ENCODE measurements at places on chromosomes 6 and 20.

GRCh38 chr20:58511861-58512260 is 3.3 kb downstream of the APCDD1L start:
- no peak for DNase-seq

DNA sequence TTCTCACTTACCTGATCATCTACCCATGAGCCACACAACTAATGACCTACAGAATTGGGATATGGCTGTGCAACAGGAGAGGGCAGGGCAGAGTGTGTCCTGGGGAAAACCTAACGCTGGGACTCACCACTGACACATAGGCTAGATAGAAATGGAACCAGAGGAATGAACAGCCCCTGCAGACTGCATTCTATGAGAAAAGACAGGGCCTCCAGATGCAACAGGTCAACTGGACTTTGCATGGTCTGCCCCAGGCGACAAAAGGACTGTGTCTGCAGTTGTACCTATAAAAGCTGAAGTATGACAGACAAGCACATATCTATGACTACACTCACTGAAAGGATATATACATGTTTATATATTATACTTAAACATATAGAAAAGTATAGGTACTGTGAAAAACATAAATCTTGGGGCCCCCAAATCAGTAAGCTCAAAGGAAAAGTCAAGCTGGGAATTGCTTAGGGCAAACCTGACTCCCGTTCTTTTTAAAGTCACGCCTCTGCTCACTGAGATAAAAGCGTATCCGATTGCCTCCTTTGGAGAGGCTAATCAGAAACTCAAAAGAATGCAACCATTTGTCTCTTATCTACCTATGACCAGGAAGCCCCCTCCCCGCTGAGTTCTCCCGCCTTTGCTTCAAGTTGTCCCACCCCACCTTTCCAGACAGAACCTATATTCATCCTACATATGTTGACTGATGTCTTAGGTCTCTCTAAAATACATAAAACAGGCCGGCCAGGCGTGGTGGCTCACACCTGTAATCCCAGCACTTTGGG is 68.5 kb downstream of the EPB41L2 start:
- no peak for DNase-seq

DNA sequence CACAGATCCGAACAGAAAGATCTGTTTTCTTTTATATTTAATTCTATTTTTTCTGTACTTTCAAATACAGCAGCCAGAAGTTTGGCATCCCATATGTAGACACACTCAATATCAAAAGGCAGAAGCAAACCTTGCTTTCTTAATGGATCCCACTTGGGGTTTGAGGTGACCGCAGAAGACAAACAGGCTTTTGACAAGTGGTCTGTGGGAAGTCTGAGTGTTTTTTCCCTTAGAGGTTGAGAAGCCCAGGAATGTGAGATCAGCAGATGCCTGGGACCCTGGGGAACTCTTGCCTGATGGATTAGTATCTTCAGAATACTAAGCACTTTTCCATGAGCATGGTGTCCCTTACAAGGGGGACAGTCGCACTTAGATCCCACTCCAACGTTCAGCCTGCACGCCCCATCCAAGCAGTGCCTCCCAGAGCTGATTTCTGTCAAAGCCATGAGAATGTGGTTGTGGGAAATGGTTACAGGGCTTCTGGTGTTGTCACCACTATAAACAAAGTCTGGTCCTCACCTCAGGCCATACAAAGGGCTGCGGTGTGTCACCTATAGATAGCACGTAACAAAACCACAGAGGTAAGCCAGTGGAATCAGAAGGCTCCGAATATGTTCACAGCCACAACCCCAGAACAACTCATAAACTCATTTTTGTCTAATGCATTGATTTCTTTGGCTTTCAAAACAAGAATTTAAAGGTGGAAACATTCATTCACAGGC is 12.7 kb downstream of the IL17F start:
- DNase-seq, result peak; percentile 2

- no peak for DNase-seq
These were observed 85.6 kb downstream of the BFSP1 start for GRCh38 chr20:17445543-17445942.

- DNase-seq, result no peak
These were observed 82.5 kb upstream of the PTPN1 start for GRCh38 chr20:50427719-50428083.

- DNase-seq, result no peak
These were observed 649 bp upstream of the LRRC73 start for GRCh38 chr6:43510827-43511163.

DNA sequence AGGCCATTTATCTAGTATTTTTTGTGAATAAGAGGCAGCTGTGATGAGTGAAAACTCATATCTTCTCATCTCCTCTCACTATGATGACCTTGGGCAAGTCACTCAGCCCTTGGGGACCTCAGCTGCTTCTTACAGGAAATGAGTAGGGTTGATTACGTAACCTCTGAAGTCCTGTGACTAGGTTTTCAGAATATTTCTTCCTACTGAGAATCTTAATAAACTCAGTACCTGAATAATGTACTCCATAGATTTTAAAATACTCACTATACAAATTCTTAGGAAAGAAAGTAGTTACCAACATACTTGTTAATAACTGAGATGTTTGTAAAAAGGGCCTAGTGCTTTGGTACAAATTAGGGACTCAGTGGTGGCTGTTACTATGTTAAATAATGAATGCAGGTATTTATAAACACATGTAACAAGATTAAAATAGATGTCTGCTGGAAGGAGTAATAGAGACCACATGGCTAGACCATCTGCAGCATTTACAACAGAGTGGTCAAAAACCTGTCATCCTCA is 60.9 kb downstream of the RPRD1B start:
- DNase-seq, result peak; percentile 6

DNA sequence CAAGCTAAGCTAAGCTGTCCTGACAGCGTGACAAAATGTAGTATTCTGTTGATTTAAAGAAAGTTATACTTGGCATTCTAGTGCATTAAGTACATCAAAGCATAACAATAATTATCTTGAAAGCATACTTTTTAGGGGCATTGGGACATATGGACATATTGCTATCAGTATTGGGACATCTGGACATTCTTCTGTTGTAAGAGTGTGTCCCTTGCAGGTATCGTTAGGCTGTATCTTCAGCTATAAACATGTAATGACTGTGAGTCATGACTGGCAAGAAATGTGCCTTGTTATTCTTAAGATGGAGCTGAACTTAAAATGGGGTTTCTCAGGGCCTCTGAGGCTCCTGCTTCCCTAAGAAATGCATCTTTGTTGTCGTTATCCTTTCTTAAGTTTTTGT is 74.3 kb downstream of the ADGB start:
- DNase-seq, result no peak

DNA sequence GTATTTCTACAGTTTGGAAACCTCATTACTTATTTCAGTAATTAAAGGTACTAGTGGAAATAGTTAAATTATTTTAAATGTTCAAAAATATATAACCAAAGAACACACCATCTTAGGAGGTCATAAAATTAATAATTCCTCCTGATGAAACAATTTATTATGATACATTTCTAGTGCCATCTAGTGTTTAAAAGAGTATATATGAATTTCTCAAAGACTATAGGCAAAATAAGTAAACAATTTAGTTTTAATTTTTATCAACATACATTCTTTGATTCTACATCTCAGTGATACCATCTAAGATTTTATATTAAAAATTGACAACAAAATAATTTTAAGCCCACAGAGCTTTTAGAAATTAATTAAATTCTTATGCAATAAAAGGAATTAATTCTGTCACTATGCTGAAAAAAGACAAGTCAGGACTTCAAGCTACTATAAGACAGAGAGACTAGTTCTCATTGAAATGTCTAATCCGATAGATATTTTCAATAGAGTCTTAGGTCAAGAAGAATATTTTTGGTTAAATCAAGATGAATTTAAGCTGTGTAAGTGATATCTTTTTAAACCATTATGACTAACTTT is 107.8 kb upstream of the RNF217 start:
- no peak for DNase-seq

- DNase-seq, result no peak
These were observed 167.4 kb upstream of the THBS2 start for GRCh38 chr6:169420912-169421543.

DNA sequence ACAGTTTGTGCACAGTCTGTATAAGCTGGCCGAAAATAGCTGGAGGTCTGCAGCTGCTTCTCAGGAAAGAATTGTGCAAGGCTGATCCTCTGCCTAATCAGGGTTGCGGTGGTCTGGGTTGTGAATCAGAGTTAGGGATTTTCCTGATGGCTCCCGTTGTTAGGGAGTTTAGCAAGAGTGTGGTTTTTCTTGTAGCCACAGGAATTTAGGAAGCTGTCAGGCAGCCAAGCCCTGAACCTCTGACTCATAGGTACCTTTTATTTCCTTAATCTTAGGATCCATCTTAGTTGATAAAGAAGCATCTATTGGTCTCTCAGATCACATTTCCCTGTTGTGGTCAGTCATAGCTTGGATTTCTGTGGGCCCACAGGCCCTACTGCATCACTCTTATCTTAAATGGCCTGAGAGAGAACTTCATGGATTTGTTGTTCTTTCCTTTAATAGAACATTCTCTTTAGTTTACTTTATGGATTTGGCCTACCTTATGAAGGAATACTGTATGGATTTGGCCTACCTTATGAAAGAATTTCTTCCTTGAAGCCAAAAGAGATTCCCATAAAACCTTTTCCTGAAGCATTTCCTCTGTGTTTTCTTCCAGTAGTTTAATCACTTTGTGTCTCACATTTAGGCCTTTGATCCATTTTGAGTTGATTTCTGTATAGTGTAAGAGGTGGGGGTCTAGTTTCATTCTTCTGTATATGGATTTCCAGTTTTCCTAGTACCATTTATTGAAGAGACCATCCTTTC is 10.3 kb downstream of the KIF25 start:
- DNase-seq, result no peak

DNA sequence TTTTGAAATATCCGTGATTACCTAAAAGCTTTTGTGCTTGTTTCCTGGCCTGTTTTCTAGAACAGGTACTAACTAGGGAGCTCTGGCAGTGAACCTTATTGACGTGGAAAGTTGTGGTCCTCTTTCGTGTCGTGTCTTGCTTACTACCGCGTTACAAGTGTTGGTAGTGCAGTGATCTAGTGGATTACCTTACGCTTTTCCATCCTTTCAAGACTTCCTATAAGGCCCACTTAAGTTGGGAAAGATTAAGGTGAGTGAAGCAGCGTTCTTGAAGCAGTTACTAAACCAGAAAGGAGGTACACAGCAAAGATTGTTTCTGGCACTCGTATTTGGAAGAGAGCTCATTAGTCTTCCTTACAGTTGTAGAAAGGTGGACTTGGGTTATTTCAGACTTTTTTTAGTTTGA is 1.9 kb downstream of the PNRC1 start:
- no peak for DNase-seq

DNA sequence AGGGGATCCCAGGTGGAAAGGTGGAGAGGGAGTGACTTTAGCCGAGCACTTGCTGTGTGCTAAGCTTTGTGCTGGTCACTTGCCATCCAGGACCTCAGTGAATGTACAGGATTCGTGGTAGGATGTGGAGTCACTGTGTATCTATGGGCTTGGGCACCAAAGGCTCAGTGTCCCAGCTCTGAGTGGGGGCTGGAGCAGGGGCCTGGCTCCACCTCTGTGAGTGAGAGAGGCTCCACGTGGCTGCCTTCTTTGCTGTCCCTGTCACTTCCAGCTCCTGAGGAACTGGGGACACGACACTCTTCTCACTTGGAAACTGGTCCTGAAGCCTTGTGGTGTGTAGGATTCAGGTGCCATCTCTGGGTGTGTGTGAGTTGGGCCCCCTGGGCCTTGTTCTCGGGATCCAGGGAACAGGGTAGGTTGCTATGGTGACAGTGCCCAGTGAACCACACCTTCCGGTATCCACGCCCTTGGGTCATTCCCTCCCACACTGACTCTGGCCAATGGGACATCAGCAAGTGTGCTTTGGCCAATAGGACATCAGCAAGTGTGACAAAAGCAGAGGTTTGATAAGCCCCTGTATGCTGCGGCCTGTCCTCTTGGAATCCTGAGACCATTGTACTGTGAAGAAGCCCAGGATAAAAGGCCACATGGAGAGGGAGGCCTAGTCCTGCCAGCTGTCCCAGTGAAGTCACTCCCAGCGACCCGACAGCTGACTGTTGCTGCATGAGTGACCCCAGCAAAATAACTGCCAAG is 87.7 kb downstream of the CDH22 start:
- no peak for DNase-seq

GRCh38 chr6:88725111-88725975 is 238.1 kb downstream of the RNGTT start:
- no peak for DNase-seq

DNA sequence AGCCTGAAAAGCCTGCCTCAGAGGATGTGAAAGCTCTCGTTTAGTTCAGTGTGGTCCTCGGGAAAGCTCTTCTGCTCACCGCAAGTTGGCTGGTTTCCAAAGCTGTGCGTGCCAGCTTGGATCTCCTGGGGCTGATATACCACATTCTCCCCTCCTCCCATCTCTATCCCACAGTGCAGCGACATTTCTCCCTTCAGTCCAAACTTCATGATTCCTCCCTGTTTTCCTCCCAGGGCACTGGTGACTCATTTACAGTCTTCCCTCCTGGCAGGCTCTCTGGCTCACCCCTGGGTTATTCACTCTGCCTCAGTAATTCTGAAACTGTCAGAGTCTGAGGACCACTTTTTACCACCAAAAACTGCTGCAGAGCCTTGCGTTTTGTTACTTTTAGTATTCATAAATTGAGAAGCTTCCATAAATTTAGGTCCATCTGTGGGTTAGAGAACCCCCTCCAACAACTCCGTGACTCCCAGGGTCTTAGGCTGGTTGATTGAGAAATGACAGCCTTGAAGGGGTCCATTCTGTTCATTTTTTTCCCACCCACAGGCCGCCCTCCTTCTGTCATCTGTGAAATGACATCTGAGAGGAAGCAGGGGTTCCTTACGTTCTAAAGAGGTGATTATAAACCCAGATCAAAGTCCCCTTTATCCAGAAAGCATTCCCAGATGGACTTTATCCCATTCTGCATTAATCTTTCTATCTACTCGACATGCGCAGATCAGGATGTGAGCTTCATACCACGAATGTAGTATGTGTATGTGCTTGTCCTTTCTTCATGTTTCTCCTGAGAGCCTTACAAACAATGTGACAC is 6.1 kb downstream of the TRIM10 start:
- DNase-seq, result no peak

DNA sequence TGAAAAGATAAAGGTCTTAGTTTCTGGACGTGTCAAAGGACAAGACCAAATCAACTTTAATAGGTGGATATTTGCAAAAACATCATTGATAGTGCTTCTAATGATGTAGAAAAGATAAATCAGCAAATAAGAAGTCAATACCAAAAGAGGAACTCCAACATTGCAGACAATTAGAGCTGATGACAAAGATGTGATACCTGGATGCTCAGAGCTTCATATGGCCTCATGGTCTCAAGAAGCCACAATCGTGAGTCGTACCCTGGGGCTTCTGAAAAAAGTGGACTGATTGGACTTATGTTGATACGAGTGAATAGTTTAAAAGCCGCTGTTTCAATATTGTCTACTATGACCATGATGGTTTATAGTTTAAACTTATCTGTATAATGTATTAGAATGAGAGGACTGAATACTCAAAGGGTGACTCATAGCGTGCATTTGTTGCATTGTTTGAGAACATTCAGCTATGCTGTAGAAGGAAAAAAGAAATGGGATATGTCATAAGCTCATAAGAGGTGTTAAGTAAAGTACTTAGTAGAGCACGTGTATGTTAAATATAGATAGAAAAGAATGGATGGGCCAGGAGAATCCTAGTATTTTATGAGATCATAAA is 54.6 kb upstream of the RIPOR2 start:
- no peak for DNase-seq

Measured in activated CD4-positive, alpha-beta T cell treated with anti-CD3 and anti-CD28 coated beads, Interleukin-2, amount 50 U/mL, for 1 hour (primary cell).